ENCODE measurements at places on chromosomes 1 and 21.

DNA sequence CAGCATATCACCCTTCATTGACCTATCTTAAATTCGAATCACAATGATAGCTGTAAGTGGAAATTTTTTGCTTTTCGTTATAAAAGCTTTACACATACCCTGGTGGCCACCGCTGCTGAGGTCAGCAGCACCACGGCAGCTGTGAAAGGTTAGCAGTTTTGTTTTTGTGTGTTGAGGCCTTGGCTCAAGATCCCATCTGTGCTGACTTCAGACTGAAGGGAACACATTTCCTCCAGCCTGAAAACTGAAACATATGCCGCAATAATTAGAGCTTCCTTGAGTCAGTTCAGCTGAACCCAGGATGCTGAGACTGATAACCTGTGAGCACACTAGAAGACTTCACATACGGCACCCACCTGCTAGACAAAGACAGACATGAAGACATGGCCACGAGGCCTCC is 103.0 kb downstream of the SMYD3 start:
- DNase-seq: no peak

GRCh38 chr1:100719490-100719889 is at the start of gene VCAM1:
Gene VCAM1 (plus strand): TSS chr1:100719742. CDS start chr1:100719861, 119 bp downstream.
- no peak for DNase-seq

- DNase-seq: no peak
These were observed 11.9 kb downstream of the FGGY start for GRCh38 chr1:59308839-59309238.

GRCh38 chr21:28633839-28634555 is 358.7 kb downstream of the LTN1 start:
- DNase-seq: no peak

- DNase-seq: no peak
These were observed 51.7 kb downstream of the IL23R start for GRCh38 chr1:67217938-67218337.

GRCh38 chr1:65724151-65724550 is 68.5 kb upstream of the PDE4B start:
- no peak for DNase-seq

DNA sequence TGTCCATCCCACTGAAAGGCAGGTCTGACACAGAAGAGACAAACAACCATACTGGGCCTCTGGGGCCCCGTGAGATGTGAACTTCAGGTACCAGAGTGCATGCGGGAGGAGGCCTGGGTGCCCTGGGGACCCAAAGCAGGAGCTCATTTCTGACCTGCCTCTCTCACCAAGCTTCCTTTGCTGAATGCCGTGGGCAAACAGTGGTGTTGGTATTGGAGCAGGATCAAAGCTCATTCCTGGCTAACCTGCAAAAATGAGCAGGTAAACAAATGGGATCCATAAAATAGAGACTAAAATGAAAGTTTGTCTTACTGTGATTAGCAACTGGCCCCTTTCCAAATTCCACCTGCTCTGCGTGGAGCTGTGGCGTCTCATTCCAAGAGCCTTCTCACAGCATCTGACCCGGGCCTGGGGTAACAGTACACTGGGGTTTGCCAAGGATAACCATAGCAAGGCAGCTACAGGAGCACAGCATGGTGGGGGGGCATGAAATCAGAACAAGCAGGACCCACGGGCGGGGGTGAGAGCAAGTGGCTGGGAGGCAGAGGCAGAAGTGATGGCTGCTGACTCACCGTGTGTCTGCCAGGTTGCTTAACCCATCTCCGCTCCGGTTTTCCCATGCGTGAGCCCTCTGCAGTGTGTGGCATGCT is 103.6 kb downstream of the KIF26B start:
- no peak for DNase-seq
